ENCODE measurements at places on chromosomes 2 and 18.
A peak's percentile ranks its signal among the peaks of the same experiment; 100 is the strongest.

- DNase-seq = no peak
Observed at GRCh38 chr2:233967164-233967563, 50.0 kb downstream of the TRPM8 start.

GRCh38 chr2:88239781-88240180 lies 69.6 kb downstream of the THNSL2 start:
- no peak for DNase-seq

DNA sequence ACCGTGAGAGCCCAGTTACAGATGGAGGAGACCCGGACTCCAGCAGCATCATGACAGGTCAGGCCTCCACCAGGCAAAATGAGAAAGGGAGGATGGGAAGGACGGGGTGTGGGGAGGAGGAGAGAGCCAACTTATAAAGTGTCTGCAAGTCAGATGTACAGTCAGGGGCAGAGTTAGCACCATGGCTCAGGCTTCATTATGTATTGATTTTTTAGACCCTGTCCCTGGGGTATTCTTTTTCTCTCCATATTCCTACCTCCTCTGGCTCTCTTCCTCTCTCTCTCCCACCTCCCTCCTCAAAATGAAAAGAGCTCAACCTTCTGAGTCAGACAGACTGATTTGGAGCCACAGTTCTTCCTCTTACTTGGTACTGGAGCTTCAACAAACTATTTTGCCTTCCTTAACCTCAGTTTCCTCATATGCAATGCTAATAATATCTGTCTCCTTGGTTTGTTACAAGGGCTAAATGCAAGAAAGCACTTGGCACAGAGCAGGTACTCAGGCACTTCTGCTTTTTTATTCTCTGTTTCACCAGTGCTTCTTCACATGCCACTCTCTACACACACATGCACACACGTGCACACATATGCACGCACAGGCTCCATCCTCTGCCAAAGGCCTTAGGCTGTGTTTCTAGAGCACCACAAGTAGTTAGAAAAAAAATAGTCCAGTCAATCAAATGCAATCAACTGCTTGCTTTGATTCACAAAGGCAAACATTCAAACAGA lies 92.3 kb upstream of the PKDCC start:
- DNase-seq = no peak

GRCh38 chr18:54794823-54795222 lies 33.5 kb upstream of the RAB27B start:
- no peak for DNase-seq

GRCh38 chr2:119108186-119108585 lies 50.4 kb downstream of the C1QL2 start:
- no peak for DNase-seq

GRCh38 chr2:72271766-72272641 lies 124.3 kb upstream of the CYP26B1 start:
- peak; percentile 39 for DNase-seq
